ENCODE measurements at places on chromosomes 12 and 14.

- peak; percentile 44 for DNase-seq
Measured at GRCh38 chr12:62438098-62438692, 28.4 kb upstream of the MON2 start.

GRCh38 chr12:123033392-123034021, 53.0 kb downstream of the ARL6IP4 start:
- no peak for DNase-seq

DNA sequence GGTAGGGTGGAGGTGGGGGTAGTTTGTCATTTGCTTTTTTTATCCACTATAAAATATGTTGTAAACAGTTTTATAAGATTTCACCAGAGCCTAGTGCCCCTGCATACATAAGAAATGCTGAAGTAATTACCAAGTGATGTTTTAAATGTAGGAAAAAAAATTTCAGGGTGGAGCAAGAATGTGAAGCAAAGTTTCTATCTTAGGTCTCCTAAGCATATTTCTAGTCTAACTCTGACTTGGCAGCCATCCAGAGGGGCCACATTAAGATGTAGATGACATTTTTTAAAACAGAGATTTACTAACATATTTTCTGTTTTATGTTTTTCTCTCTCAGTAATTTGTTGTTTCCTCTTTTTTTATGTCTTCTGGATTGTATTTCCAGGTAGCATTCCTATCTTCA, 15.8 kb upstream of the KRAS start:
- no peak for DNase-seq

- DNase-seq, result no peak
Measured at GRCh38 chr12:92133171-92133570, 12.5 kb downstream of the BTG1 start.

DNA sequence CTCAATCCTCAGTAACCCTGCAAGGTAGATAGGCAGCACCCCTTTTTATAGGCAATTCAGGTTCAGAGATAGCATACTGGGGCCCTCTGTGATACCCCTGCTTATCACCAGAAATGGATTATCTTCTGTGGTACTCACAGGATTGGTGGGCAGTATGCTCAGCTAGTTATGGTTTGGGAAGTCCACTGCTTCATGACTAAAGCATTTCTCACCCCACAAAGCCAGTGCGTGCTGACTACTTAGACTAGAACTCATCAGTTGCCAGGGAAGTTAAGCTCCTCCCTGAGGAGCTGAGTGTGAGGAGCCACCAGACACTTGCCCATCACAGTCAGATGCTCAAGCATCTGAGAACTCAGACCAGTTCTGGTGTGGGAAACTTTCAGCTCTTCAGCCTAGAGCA, 76.3 kb downstream of the SCAF11 start:
- no peak for DNase-seq

DNA sequence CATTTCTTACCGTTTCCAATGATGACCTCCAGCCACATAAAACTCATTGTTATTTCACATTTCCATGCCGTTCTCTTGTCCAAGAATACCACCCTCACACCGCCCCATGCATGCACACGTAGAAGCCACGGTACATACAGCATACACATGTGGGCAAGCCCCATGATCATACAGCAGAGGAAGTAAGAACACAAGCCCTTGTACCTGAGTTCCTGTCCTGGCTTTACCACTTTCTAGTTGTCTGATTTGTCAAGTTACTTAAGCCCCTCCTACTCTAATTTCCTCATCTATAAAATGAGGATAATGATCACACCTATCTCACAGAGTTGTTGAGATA, 59.9 kb downstream of the DUSP16 start:
- DNase-seq, result no peak

- no peak for DNase-seq
Measured at GRCh38 chr14:22337521-22337920, 251.5 kb downstream of the DAD1 start.

DNA sequence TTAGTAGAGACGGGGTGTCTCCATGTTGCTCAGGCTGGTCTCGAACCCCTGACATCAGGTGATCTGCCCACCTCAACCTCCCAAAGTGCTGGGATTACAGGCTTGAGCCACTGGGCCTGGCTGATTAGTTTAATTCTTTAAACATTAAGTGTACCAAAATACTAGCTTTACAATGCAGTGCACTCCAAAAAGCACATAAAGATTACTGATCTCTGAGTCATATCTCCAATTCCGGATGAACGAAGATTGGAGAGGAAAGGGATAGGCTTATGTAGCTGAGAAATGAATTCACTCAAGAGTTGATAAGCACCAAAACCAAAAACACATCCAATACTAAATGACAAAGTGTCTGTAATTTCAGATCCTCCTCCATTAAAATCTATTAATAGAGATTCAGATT, 15.1 kb downstream of the NAV3 start:
- DNase-seq, result no peak

DNA sequence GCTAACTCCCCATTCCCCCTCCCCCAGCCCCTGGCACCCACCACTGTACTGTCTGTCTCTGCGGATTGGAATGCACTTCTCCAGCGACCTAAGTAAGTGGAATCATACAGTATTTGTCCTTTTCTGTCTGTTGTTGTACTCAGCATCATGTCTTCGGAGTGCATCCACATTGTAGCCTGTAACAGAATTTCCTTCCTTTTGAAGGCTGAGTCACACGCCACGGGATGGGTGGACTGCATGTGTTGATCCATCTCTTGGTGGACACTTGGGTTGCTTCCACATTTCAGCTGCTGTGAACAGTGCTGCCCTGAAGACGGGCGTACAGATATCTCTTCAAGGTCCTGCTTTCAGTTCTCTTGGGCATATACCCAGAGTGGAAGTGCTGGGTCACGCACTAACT, 34.4 kb downstream of the DDX51 start:
- no peak for DNase-seq

DNA sequence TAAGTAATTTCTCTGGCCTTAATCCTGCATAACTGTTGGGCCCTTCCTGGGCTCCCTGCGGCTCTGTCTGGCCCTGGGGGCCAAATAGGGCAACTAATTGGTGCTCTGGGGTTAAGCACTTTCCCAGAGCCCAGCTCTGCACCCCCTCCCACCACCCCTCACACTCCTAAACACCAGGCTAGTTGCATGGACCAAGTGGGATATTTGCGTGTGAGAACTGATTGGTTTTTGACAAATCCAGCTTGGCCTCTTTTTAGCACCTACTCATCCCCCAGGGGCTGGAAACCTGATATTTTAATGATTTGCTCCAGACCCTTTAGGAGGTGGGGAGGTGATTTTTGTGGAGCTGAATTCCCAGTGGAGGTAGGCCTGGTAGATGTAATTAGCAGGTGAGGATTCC, 91.9 kb downstream of the DICER1 start:
- no peak for DNase-seq

DNA sequence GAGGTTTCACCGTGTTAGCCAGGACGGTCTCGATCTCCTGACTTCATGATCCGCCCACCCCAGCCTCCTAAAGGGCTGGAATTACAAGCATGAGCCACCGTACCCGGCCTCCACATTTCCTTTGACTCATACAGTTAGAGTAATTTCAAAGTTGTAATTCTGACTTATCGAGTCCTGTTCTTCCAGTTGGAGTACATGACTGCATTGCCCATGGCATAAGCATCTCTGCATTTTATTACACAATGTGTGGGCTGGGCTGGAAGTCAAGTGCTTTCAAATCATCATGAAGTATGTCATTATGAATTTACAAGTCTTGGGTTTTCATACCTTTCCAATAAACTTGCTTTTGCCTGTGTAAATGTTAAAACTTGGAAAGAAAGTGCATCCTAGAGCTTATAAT, 1295.7 kb upstream of the FLRT2 start:
- no peak for DNase-seq

GRCh38 chr14:58549105-58549757, 88.5 kb upstream of the DACT1 start:
- DNase-seq, result no peak

DNA sequence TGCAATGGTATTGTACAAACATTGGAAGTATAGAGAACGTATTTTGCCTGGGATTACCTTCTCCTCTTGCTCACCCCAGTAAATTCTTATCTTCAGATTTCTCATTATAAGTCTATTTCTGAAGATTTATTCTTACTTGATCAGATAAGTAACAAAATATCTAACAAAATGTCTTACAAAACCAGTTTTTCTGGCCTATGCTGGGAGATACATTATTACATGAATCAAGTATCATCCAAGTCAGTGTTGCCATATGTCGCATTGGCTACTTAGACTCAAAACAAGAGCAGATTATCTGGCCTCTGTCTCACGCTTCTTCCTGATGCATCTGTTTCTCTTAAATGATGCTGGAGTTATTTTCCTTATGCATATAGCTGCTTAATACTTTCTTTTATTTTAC, 408.5 kb downstream of the CCER1 start:
- no peak for DNase-seq

DNA sequence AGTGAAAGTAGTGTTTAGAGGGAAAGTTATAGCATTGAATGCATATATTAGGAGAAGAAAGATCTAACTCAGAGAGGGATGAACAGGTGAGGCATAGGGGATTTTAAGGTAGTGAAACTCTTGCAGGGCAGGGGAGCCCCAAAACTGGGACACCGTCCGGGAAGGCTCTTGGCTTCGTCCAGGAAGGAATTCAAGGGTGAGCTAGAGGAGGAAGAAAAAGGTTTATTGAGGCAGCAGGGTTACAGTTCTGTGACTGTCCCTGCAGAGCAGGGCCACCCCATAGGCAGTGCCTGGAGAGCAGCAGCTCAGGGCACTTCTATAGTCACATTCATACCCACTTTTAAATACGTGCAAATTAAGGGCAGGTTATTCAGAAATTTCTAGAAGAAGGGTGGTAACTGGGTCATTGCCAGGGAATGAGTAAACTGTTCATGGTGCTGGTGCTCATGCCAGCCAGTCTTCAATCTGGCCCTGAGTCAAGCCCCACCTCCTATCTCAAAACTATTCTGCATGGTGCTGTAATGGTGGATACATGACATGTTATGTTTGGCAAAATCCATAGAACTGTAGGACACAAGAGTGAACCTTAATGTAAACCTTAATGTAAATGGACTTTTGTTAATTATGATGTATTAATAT, 1.2 kb upstream of the OAS1 start:
- no peak for DNase-seq

DNA sequence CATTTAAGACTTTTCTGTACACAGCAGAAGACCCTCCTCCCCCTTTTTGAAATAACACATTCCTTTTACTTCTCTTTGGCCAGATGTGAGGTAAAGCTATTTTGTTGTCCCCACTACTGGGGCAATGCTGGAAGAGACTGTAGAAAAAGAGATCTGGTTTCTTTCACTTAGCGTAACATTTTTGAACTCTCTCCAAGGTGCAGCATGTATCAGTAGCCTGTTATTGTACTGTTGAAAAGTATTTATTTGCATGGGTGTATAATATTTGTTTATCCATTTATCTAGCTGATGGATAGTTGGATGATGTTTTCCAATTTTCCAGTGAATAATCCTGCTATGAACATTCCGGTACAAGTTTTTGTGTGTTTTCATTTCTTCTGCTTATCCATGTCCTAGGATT, 335.2 kb downstream of the SOX5 start:
- DNase-seq, result no peak

DNA sequence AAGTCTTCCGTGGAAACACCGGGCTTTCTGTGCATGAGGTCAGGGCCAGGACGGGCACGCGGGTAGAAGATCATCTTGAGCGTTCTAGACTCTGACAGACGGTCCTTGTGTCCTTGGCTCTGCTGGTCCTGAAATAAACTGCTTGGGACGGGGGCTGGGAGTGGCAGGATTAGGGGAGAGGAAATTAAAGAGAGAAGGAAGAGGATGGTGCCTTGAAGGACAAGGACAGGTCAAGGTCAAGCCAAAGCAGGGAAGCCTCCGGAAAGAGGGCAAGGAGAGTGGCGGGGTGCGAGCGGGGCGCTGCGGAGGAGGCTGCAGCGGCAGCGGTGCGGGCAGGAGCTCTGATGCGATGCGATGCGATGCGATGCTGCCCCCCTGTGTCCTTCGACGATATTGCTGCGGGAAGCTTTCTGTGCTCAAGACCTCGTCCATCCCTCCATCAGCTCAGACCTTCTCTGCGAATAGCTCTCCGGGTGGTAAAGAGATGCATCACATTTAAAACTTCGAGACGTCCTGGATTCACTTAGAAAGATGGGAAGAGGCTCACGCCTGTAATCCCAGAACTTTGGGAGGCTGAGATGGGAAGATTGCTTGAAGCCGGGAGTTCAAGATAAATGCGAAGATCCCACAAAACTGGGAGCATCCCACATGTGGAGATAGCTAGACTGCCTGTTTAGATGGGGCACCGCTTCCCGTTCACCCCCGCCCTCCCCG, 110.1 kb upstream of the TMEM132D start:
- DNase-seq, result no peak

DNA sequence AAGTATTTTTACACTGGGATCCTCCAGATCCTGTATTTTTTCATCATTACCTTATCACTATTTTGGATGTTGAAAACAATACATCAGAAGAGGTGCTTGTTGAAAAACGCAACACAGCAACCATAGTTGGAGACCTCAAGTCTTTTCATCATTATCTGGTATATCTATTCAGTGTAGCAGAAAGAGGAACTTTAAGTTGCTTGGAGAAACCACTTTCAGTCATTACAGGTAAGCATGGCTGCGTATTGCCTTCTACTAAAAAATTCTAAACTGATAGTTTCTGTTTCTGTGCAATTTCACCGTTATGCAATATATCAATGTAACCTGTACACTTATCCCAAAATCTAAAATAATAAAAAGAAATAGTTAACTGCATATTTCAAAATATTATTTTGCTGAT, 32.2 kb upstream of the PTPRQ start:
- no peak for DNase-seq

- DNase-seq, result no peak
Measured at GRCh38 chr12:121807642-121808347, 4.0 kb downstream of the SETD1B start.

DNA sequence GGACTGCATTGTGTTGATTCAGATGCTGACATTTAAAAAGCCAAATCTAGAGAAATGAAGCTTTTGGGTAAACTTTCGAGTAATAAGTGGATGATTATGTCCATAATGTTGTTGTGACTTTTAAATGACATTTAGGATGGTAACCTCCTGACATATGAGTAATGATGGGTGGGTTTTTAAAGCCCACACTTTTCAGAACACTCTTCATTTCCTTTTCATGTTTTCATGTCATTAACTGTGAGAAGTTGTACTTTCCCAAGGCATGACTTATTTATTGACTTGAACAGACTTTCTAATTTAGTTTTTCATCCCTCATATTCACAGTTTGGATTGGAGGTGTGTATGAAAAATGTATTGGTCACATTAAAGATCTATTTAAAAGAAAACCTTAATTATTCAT, 35.5 kb downstream of the RGS6 start:
- no peak for DNase-seq

Data from right cardiac atrium (tissue), 5 donors.